ENCODE measurements at places on chromosomes 11 and 22. TPM values are rescaled to one million over a fixed set of nuclear protein-coding genes. Genes with fewer than 3 reads are reported as not detected.

DNA sequence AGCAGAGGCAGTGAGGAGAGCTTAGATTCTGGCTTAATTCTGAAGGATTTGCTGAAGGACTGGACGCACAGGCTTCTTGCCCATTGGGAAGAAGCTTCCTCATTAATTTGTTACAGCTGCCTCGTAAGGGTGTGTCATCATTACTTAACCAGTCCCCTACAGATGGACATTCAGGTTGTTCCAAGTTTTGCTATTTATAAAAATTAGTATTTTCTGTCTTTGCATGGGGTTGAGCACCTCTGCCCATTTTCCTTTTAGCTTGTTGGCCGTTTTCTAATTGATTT is 38.1 kb downstream of the CAPN1 start:
- no peak for ATAC-seq

DNA sequence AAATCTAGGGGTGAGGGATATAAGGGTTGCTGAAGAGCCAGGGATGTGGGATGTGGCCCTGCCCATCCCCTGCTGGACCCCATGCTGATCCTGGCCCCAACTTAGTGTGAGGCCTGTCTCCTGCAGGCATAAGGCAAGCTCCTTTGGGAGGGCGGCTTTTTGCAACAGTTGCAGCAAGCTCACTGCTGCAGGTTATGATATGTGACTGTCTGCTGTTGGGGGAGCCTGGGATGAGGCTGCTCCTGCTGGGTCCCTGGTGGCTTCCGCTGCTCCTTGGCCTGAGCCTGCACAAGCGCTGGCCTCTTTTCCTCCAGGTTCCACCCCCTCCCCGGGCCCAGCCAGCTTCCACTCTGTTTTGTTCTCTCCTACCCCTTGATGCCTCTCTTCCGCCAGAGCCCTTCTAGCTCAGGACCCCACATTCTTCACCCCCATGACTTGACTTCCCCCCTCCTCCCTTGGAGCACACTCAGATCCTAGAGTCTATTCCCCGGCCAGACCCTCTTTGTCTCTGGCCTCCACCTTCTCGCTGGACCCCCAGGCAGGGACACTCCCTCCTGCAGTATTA is 35.0 kb upstream of the SYT13 start:
- ATAC-seq: no peak

DNA sequence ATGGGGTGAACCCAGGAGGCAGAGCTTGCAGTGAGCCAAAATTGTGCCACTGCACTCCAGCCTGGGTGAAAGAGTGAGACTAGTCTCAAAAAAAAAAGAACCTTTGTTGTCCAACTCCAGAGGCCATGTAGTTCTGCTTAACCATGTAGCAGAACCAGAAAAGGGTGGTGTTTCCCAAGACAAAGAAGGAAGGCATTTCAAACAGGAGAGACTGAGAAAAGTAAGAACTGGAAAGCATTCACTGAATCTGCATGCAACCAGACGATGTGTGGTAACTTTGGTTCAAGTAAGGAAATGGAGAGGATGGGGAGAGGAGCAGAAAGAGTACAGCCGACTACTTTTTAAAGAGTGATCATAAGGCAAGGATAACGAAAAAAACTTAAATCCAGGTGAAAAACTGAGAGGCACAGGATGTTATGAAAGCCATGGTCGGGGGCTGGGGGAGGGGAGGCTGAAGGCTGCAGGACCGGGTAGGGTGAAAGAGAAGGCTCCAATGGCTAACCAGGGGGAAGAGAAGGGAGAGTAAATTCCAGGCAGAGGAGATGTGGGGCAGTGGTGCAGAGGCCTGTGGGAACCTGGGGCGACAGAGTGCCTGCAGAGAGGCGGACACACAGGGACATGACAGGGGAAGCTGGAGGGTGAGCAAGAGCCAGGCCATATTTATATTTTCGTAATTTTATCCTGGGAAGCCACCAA is 48.8 kb downstream of the MAPK1 start:
- no peak for ATAC-seq

Gene OR52E8
- total RNA-seq: not detected

Data from esophagus mucosa (tissue), 1 donor.